ENCODE measurements at places on chromosomes 13 and 19. TPM values are rescaled to one million over a fixed set of nuclear protein-coding genes. Genes with fewer than 3 reads are reported as not detected.

DNA sequence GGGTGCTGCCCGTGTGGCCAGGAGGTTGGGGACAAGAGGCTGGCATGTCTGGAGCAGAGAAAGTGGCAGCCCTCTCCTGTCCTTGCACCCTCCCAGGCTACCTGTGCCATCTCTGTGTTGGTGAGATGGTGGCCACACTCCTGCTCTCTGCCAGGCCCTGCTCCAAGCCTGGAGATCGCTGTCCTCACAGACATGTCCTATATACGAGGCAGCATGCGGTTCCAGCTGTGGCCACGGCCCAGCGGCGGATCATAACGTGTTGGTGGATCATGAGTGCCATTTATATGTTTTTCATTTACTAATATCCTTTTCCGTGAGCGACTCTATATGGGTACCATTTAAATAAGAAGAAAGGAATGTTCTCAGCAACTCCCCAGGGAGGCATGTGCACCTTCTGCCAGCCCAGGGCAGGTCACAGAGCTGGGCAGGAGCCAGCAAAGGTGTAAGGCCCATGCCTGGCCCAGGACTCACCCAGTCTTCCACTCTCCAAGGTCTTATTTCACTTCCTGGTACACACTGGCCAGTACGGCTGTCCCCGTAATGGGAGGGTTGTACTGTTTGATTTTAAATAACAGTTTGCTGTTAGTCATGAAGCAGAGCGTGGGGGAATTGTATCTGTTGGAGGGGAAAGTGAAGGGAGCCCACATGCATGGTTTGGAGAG is 47.2 kb upstream of the LDLR start:
- DNase-seq = no peak

DNA sequence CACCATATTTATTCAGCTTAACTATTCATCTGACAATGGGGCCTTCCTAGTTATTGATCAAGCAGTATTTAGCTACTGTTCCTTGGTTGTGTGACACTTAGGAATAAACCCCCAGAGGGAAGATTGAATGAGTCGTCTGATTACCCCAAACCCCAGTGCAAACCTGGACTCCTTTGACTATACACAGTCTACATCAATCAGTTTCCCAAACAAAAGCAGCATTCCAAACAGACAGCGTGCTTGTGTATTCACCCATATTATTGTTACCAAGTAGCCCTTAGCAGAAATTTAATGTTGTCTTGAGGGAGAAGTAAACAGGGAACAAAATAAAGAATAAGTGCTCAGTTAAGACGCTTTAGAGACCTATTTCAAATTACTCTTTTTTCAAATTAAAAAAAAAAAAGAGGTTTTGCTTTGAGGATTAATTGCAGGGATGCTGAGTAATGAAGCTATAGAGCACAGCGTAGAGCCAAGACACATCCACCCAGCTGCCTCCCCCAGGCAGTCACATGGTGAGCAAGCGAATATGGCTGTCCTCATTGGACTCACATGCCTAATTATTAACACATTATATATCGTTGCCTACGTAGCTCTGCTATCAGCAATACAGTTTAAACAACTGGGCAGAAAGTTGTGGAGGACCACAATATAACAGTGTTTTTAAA is 14.7 kb upstream of the B3GLCT start:
- DNase-seq = no peak

DNA sequence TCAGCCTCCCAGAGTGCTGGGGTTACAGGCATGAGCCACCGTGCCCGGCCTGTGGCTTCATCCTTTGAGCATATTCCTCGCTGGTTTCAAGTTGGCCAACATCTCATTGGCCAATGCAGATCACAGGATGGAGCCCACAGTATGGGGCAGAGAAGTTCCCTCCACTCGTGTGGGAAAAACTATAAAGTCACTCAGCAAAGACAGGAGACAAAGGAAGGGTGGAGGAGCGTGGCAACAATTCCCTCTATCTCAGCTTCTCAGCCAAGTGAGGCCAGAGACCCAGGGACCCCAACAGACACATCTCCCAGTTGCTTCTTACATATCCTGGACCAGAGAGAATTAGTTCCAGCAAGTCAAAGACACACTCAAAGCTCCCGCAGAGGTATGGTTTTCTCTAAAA is 184.6 kb upstream of the SOX1 start:
- DNase-seq = no peak

- peak; percentile 32 for DNase-seq
These were observed 1.0 kb upstream of the PGLS start for GRCh38 chr19:17510220-17510993.

GRCh38 chr13:48233889-48234488 is 983 bp downstream of the ITM2B start:
- DNase-seq = no peak

DNA sequence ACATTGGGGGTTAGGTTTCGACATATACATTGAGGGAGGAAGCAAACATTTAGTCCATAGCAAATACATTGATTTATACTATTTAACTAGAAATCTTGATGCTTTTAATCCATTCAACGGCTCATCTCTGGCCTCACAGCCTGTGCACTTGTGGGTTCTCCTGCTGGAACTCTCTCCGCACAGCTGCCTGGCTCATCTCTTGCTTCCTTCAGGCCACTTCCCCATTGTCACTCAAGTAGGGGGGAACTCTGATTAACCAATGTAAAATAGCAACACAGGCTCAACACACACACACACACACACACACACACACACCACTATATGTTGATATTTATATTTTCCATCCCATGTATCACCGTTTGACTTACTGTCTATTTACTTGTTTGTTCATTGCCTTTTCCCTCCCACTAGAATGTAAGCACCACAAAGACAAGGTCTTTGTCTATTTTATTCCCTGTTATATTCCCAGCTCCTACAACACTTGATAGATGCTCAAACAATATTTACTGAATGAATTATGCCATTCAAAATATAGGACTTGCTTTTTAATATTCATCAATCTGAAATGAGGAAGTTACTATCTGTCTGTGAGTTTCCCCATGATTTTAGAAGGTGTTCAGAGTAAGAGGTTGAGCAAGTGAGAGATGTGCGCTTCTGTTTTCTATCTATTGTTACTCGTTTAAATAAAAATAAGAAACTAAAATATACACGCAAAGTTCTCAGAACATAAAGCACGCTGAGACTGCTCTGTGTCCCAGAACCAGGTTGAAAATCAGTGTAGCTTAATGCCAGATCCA is 29.8 kb upstream of the PABPC3 start:
- no peak for DNase-seq

- no peak for DNase-seq
These were observed 300.7 kb downstream of the SLC7A1 start for GRCh38 chr13:29294821-29295220.

- DNase-seq = peak; percentile 86
These were observed 11.0 kb upstream of the ACOD1 start for GRCh38 chr13:76937281-76937820.

DNA sequence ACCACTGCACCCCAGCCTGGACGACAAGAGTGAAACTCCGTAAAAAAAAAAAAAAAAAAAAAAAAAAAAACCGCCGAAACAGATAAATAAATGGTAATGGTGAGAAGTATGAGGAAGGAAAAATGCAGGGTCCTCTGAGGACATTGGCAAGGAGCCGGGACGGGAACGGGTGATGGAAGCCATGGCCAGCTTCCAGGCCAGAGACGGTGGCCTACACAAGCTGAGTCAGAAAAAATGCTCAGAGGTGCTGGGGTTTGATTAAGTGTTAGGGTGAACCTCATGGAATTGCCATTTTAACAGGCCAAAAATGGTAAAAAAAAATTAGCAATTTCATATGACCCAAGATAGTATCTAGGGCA is 866 bp upstream of the ZSWIM4 start:
- peak; percentile 80 for DNase-seq

GRCh38 chr13:95180513-95181245 is 120.6 kb downstream of the ABCC4 start:
- no peak for DNase-seq

DNA sequence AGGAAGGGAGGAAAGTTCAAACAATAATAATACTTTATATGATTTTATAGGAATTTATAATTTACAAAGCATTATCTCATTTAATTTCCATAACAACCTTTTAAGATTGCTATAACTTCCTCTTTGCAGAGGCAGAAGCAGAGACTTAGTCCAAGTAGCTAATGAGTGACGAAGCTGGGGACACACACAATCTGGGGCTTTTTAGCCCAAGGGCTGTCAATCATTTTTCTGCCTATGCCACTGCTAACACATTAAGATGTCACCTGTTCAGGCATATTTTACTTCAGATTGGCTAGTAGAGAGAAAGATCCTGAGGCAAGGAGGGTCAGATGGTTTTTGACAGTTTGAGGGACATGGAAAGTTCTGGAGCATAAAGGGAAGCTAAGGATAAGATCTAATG is 12.6 kb downstream of the SCEL start:
- DNase-seq = no peak

DNA sequence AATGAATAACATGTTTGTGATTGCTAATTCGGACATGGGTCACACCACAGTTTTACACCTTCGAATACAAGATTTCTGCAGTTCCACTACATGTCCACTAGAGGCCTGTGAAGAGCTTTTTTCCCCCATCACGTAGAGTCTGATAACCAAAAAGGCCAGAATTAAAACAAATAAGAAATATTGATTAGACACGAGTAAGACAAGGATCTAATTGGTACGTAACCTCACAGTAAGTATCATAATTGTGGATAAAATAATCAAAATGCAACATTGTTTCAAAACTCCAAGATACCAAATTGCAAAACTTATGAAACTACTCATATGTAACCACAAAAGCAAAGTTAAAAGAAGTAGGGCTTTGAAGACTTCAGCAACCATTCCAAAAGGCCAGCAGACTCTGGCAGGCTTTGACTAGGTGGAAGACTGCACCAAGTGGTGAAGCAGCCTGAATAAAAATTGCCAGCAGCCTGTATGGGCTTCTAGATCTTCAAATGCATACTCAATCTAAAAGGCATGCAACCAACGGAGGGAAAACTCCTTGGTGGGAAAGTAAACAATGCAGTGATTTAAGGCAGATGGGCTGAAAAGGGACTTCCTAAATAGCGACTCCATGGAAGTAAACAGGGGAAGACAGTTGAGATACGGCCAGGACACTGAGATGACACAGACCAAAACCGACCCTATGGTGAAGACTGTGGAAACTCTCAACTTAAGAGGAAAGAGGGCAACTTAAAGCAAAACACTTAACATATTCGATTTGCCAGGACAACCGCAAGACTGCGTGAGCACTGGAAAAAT is 56.7 kb downstream of the STARD13 start:
- peak; percentile 71 for DNase-seq

DNA sequence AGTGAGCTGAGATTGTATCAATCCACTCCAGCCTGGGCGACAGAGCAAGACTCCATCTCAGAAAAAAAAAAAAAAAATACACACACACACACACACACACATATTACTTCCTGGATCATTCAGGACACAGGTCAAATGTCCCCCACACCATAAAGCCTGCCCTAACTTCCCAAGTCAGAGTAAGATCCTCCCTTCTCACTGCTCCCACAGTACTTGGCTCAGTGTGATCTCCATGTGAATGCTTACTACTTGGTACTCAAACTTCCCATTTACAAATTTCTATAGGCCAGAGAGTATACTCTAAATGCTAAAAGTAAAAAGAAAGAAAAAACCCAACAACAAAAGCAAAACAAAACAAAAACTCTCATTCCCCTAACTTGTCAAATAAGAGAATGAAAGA is 386.8 kb downstream of the SLITRK6 start:
- DNase-seq = no peak

DNA sequence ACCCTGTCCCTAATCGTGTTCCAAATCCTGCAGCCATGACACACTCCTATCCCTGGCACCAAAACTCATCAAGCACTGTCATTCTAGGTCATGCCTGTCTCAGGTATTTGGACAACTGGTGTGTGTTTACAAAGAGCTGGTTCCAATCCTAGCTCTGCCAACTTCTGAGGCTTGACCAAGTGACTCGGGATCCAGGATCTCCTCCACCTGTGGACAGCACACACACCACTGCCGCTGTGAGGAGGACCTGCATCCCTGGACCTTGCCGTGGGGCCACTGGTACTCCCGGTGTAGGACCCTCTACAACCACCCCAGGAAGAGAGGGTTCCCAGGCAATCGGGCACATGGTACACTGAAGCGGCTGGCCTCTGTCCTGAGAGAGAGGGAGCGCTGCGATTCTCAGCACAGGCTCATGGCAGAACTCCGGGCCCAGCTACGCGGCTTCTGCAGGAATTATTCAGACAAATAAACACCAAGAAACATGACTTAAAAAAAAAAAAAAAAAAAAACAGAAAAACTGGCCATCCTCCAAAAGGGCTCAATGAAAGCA is 20.4 kb downstream of the MLLT1 start:
- DNase-seq = no peak

DNA sequence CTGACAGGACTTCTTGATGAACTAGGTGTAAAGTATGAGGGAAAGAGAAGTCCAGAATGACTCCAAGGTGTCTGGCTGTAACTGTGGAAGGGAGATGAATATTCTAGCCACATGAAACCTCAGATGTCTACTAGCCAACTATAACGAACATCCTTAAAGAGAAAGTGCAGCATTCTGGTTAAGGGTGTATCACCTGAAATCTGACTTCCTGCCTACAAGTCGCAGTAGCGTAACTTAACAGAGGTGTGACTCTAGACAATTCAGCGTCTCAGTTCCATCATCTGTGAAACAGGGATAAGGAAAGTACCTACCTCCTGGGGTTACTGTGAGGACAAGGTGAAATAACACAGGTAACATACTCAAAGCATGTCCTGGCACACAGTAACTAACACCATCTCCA is 145.7 kb upstream of the FBXL3 start:
- no peak for DNase-seq

- no peak for DNase-seq
These were observed 151.9 kb downstream of the LACC1 start for GRCh38 chr13:44031555-44031954.

GRCh38 chr13:113660066-113660465 is 2.1 kb upstream of the ATP4B start:
- DNase-seq = no peak

GRCh38 chr13:99617474-99618255 is 116.4 kb downstream of the TM9SF2 start:
- DNase-seq = peak; percentile 29

DNA sequence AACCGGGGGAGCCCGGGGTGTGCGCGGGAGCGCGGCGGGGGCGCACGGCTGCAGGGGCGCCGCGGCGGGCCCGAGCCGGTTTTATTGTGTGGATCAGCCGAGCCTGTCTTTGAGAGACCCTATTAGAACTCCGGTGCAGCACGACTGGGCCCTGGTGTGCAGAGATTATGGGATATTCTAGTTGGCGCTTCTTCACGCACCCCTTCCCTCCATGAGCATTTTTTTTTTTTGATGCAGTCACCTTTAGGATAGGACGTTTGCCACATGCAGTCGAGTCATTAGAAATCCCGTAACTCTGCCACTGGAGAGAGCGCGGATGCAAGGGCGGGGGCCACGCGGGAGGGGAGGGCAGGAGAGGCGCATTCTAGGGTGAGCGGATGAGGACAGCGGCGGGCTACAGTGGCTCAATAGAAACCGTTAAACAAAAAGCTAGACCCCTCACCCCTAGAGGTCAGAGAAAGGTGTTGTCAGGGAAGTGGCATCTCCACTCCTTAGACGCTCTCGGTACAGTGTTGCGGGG is 3.7 kb downstream of the FGF9 start:
- no peak for DNase-seq

GRCh38 chr19:13981988-13982501 is 24.1 kb downstream of the RFX1 start:
- no peak for DNase-seq

GRCh38 chr13:21371011-21371410 is 88.1 kb downstream of the ZDHHC20 start:
- DNase-seq = no peak

GRCh38 chr13:114234266-114234644 is 442 bp upstream of the CDC16 start:
- no peak for DNase-seq

Gene FCGBP
- polyA plus RNA-seq = 0.03 TPM

Gene ZNF667
- polyA plus RNA-seq = 0.29 TPM

Gene KBTBD7
- 2.1 TPM for polyA plus RNA-seq

Gene LTBP4
- polyA plus RNA-seq = 25.9 TPM

Gene ZNF575
- 0.80 TPM for polyA plus RNA-seq

Gene UBE2S
- polyA plus RNA-seq = 176 TPM

Gene SULT2B1
- polyA plus RNA-seq = not detected
